Activated naive CD8-positive, alpha-beta T cell treated with anti-CD3 and anti-CD28 coated beads, Interleukin-2, amount 50 U/mL, for 16 hours (primary cell): ENCODE measurements at places on chromosomes 4 and X.

DNA sequence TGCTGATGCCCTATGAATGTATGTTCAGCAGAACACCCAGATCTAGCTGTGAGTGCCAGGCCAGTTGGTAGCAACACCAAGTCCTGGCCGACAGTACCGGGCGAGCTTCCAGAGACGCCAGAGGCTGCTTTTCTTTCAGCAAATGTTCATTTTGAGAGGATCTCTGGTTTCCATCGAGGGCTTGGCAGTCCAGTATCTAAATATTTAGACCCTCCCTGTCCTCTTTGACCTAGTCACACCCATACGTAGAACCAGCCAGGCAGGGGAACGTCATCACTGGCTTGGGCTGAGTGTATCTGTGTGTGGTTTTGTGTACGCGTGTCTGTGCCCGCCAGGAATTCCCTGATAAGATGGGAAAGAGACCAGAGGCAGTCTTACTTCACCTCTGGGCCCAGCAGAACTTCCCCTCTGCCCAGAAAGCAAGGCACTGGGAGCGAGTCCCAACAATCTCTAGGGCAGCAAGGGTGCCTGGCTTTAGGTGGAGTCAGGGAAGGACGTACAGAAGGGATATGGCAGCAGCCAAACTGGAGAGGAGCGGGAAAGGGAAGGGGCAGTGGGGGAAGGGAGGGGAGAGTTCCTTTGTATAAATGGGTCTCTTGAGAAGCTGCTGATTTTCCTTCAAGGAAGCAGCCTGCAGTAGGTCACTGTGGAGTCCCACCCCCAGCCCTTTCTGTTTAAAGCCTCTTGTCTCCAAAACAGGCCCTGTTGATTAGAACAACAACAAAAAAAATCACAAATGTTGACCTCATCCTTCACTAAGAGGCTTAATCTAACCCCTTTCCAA lies 15.0 kb upstream of the ELF4 start:
- DNase-seq, result no peak

- no peak for DNase-seq
Observed at GRCh38 chr4:169208516-169208915, 62.2 kb downstream of the SH3RF1 start.

DNA sequence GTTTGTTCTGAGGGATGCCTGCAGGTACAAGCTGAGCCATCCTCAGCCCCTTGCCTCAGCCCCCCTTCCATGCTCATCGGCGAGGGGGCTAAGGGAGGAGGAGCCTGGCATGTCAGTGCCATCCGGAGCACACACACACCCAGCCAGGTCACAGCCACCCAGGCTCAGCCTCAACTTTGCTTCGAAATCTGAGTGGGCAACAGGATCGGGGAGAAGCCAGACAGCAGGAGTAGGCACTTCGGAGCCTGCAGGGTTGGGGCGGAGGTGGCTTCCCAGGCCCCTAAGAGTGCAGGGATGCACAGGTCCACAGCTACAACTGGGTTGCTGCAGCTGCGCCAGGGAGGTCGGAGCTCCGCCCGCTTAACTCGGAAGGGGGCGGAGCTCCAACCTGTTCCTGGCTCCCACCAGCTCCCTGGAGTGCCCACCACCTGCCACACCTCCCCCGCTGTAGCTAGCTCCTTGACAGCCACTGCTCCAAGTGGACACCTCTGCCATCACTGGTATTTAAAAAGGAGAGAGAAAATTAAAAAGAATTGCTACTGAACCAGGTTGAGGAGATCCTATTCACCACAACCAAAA lies 192.9 kb upstream of the GALNT7 start:
- no peak for DNase-seq

GRCh38 chr4:118834070-118834469 lies 1.9 kb downstream of the SEC24D start:
- DNase-seq, result no peak
